ENCODE measurements at places on chromosomes 5 and 9.

- no peak for DNase-seq
Measured at GRCh38 chr5:76363352-76364225, 39.5 kb upstream of the IQGAP2 start.

DNA sequence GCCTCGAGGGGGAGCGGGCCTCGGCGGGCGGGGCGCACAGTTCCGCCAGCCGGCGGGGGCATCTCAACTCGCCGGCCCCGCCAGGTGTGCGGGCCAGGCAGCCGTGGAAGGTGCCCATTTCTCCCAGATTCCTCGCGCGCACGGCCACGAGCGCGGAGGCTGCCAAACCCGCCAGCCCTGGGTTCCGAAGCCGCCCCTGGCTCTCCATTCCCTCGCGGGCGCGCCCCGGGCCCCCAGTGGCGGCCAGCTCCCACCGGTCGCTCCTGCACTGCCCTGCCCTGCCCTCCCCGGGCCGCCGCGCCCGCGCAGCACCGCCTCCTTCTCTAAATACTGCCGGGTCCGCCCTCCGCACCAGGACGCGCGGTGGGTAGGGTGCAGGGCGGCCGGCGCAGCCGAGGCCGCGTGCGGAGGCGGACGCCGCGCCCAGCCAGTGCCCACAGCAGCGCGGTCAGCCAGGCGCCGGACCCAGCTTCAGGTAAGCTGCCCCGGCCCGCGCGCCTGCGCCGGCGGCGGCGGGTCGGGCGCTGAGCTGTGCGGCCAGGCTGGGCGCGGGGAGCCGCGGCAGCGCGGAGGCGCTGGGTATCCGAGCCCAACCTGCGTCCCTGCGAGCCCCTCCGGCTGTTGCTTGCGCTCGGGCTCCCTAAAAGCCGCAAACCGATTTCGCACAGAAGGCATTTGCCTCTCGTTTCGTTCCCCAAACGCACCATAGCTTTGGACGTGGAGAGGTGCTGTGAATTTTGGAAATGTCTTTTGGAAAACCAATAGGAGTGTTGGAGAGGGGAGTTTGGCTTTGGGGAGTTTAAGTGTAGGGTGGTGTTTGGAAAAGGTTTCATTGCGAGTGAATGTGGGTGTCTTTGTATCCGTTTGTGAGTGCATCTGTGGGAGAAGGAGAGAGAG lies at the start of gene TMEM171:
TSS of gene TMEM171 (plus strand) at position 354 of the 897 bp plus-strand sequence. CDS start 2,799 bp downstream, outside the sequence.
- DNase-seq, result peak; percentile 66

DNA sequence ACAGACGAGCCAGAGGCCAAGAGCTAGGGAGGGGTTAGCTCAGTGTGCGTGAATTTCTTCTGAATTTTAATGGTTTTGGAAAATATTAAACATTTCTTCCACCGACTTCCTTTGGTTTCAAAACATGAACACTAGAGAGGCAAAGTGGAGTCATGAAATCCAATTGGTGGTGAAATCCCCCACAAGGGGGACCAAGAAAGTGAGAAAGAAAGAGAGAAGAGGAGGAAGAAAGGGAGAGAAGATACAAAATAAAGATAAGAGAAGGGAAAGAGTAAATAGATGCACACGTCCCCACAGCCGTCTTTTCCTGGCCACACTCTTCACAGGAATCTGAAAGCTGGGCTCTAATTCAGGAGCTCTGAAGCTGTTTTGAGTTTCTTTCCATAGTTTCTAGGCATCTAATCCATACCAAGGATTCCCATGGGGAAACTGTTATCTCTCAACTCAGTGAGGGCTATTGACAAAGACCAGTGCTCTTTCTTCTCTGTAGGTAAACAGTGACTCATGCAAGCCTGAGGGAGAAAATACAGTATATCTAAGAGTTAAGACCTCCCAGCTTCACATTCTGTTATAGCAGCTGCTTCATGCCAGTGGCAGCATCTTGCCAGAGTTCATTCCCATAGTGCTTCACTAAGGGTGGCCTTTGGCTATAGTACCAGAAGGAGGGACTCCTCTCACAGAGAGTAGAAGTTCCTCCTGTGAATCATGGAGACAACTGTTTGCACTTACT lies 115.8 kb upstream of the LIFR start:
- DNase-seq, result no peak

- DNase-seq, result no peak
Measured at GRCh38 chr9:12698266-12698665, 5.1 kb downstream of the TYRP1 start.

- DNase-seq, result no peak
Measured at GRCh38 chr9:18626046-18626698, 152.2 kb downstream of the ADAMTSL1 start.

GRCh38 chr5:39928709-39929108 lies 503.9 kb upstream of the DAB2 start:
- no peak for DNase-seq

- DNase-seq, result no peak
Measured at GRCh38 chr5:167304834-167305469, 986.5 kb upstream of the WWC1 start.

GRCh38 chr5:166576323-166576722 lies 1715.1 kb upstream of the WWC1 start:
- DNase-seq, result no peak

GRCh38 chr9:73001860-73002259 lies 49.0 kb upstream of the ALDH1A1 start:
- no peak for DNase-seq
